Uterus (tissue), 4 donors: ENCODE measurements at places on chromosomes 12 and 14.

- DNase-seq, result no peak
These were observed 122.3 kb downstream of the PTPRR start for GRCh38 chr12:70798016-70798783.

DNA sequence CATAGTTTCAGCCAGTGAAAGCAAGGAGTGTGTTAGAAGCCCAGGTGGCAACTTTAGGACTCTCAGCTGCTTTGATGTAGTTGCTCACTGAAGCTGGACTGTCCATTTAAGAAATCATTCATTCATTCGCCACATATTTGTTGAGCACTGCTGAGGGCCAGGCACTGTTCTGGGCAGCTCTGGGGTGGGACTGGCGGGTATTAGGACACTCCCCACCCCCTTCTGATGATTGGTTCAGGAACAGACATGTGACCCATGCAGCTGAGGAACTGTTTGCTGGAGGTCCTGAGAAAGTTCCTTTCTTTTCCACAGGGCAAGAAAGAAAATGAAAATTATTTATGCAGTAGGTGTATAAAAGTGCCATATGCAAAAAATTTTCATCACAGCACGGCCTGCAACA lies 70.3 kb upstream of the CHST11 start:
- DNase-seq, result no peak

- DNase-seq, result no peak
These were observed 8.6 kb downstream of the GLIPR1 start for GRCh38 chr12:75489187-75489586.

- DNase-seq, result no peak
These were observed 37.1 kb upstream of the CISTR start for GRCh38 chr12:53788892-53789291.

GRCh38 chr12:42742716-42743115 lies 153.2 kb upstream of the PRICKLE1 start:
- DNase-seq, result no peak

- DNase-seq, result no peak
These were observed 120.9 kb downstream of the DAAM1 start for GRCh38 chr14:59309291-59309900.

DNA sequence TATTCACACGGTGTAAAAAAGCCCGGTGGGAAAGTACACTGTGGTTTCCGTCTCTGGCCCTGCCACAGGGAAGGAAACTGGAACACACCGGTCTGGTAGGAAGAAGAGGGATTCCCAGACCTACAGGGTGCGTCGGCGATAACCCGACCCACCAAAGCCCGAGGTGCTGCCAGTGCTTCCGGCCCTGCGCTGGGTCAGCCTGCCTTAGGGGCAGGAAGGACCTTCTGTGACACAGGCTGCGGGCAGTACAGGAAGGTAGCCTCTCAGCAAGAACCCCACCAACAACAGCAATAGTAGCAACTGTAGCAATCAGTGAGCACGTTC lies 169.5 kb upstream of the FKBP4 start:
- no peak for DNase-seq

GRCh38 chr14:36097356-36097755 lies 79.2 kb downstream of the PTCSC3 start:
- no peak for DNase-seq

DNA sequence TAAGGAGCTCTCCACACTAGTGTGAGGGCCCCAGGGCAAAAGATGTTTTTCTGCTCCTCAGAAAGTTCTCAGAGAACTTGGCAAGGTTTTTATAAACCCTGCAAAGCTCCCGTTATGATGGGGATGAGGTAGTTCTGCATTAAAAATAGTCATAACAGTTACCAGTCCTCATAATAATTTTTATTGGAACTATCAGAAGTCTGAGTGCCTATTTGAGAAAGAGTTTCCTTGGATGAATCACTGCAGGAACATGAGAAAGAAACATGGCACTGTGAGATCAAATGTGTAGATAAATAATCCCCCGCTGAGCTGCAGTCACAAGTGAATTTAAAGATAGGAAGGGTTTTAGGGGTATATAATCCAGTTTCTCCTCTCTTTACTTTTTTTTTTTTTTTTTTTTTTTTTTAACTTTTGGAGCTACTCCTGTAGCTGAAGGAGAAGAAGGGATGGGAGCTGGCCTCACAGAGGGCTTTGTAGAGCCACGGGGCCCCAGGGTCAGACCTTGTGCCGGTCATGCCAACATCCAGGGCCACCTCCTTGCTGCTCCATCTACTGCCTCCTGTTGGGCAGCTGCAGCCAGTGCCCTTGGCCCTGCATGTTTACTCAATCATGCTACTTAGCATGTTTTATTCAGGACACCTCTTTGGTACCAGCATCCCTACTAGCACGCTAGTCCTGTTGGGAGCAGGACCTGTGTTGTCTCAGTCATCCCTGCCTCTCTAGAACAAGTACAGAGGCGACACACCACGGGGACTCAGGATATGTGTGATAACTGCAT lies 39.5 kb downstream of the EVL start:
- no peak for DNase-seq

DNA sequence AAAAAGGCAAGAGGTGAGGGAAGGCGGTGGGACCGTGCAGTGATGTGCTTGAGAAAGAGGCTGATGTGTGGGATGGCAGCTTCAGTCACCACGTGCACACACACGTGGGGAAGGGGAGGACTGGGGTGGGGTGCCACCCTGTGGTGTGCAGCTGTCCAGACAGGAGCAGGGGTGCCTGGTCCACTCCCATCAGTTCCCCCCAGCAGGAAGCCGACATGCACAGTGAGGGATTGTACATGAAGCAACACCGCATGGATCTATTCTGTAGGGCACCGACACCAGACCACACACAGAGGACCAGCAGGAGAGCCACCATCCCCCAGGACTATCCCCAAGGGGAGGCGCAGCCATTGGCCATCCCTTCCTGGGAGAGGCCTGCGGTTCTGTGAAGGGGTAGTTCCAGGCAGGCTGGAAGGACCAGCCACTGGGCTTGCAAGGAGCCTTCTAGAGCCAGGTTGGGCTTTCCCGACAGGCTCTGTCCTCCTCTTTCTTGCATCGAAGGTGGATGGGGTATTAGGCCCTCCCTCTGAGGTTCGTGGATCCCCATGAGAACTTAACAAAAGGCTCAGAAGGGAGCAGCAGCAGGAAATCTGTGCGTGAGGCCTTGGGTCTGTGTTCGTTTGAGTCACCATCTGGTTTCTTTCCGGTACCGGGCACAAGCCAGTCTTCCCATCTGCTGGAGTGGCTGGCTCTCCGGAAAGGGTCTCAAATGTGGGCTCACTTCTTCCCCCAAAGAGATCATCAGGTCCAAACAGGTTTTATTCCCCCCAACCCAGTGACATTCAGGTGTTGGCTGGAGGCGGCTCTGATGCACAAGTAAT lies 59.8 kb downstream of the PLEKHG3 start:
- peak; percentile 49 for DNase-seq
